ENCODE measurements at places on chromosomes 11 and 22. TPM values are rescaled to one million over a fixed set of nuclear protein-coding genes. Genes with fewer than 3 reads are reported as not detected.

The KCNJ5 gene
- total RNA-seq = 4.4 TPM

The XKR3 gene
- not detected for total RNA-seq

The APOA1 gene
- total RNA-seq = 8.4 TPM

The AP2A2 gene
- 53.5 TPM for total RNA-seq

The CACNA1I gene
- total RNA-seq = 0.03 TPM

The ZP1 gene
- total RNA-seq = not detected

The MMP12 gene
- not detected for total RNA-seq

The SLC29A2 gene
- 16.3 TPM for total RNA-seq

The CD3E gene
- 0.38 TPM for total RNA-seq

The AGBL2 gene
- total RNA-seq = 0.35 TPM

The BDNF gene
- total RNA-seq = 4.0 TPM
